ENCODE measurements at places on chromosomes 4 and X. TPM values are rescaled to one million over a fixed set of nuclear protein-coding genes. Genes with fewer than 3 reads are reported as not detected.

The NPNT gene
- total RNA-seq = not detected

The BCORL1 gene
- 2.3 TPM for total RNA-seq

The LRIT3 gene
- total RNA-seq = not detected

The UGT2B10 gene
- total RNA-seq = not detected

The XPNPEP2 gene
- 5.5 TPM for total RNA-seq

The PPEF1 gene
- not detected for total RNA-seq

The MAGEA2B gene
- total RNA-seq = not detected

The RNF212 gene
- 4.2 TPM for total RNA-seq

The HSPA4L gene
- total RNA-seq = 0.54 TPM

The SATL1 gene
- not detected for total RNA-seq

The RRH gene
- not detected for total RNA-seq

The STBD1 gene
- total RNA-seq = 8.8 TPM

The GAGE12E gene
- not detected for total RNA-seq

The CYLC1 gene
- not detected for total RNA-seq

The TBX22 gene
- total RNA-seq = not detected

The NHS gene
- under 0.01 TPM for total RNA-seq

The PCDH18 gene
- total RNA-seq = 26.9 TPM

The SCD5 gene
- 35.3 TPM for total RNA-seq

The GUCY1B1 gene
- 4.5 TPM for total RNA-seq

The HMX1 gene
- total RNA-seq = not detected

The CFAP47 gene
- not detected for total RNA-seq

The FGF16 gene
- total RNA-seq = not detected

The PPP2R2C gene
- total RNA-seq = not detected

The RHOXF1 gene
- total RNA-seq = not detected

The CSAG1 gene
- total RNA-seq = not detected

The GAGE13 gene
- total RNA-seq = not detected

The TRAM1L1 gene
- 0.72 TPM for total RNA-seq

The ERCC6L gene
- 0.36 TPM for total RNA-seq

The PPEF2 gene
- not detected for total RNA-seq

The CAPN6 gene
- total RNA-seq = not detected

The TLR2 gene
- total RNA-seq = not detected

The GLUD2 gene
- total RNA-seq = 0.90 TPM

The PCDH10 gene
- total RNA-seq = 3.6 TPM

The COL4A6 gene
- 0.18 TPM for total RNA-seq

The TCEAL6 gene
- total RNA-seq = not detected

Data from cardiac atrium fibroblast (primary cell).